NCI-H460 (cell line): ENCODE measurements at places on chromosomes 3 and 15.
A peak's percentile ranks its signal among the peaks of the same experiment; 100 is the strongest.

DNA sequence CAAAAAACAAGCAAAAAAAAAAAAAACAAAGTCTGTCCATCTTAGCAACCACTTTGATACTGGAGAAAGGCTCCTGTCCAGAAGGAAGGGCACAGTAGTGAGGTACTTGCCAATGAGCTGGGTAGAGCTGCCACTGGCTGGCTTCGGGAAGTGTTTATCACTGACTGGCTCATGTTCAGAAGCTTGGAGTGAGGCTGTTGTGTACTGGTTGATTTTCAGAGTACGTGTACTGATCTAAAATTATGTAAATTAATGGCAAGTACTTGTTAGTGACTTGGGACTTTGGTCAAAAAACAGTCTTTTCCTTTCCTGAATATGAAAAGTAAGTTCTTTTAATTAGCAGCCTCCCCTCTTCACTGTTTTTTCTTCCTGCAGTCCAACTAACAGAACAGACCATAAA, 979 bp upstream of the ZNF621 start:
- no peak for DNase-seq

- DNase-seq, result no peak
Observed at GRCh38 chr3:134001251-134001650, 28.5 kb downstream of the SLCO2A1 start.

DNA sequence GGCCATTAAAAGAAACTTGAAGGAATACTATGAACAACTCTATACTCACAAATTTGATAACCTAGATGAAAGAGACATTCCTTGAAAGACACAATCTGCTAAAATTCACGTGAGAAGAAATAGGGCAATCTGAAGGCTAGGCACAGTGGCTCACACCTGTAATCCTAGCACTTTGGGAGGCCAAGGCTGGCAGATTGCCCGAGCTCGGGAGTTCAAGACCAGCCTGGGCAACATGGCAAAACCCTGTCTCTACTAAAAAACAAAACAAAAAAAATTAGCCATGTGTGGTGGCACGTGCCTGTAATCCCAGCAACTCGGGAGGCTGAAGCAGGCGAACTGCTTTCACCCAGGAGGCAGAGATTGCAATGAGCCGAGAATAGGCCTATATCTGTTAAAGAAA, 104.8 kb downstream of the HES1 start:
- no peak for DNase-seq

DNA sequence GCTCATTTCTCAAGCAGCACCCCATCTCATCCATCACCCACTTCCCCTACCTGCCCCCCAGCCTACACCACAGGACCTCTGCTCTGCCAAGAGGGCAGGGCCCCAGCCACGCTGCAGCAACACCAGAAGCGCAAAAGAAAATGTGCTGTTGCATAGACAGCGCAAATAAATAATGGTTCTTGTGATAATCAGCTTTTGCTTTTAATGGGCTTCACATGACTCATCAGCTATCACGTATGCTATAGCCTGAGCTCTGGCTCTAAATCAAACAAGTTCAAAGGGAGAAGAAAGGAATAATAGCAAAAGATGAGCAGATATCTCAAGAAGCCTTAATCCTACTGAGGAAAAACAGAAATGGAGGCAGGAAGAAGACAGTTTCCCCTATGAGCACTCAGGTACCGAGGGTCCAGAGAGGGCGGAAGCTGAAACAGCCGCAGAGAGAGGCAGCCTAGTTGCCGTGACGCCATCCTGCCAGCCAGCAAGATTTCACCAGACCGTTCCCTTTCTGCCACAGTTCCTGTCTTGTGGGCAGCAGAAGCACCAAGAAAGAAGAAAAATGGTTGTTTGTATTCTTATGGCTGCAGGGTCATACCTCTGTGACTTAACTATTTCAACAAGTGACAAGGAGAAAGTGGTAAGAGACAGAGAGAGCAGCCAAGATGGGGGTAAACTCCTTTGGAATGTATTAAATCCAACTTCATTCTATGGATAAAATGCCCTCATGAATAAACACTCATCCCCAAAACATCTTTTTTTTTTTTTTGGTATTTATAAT, 22.0 kb downstream of the RAB27A start:
- no peak for DNase-seq

DNA sequence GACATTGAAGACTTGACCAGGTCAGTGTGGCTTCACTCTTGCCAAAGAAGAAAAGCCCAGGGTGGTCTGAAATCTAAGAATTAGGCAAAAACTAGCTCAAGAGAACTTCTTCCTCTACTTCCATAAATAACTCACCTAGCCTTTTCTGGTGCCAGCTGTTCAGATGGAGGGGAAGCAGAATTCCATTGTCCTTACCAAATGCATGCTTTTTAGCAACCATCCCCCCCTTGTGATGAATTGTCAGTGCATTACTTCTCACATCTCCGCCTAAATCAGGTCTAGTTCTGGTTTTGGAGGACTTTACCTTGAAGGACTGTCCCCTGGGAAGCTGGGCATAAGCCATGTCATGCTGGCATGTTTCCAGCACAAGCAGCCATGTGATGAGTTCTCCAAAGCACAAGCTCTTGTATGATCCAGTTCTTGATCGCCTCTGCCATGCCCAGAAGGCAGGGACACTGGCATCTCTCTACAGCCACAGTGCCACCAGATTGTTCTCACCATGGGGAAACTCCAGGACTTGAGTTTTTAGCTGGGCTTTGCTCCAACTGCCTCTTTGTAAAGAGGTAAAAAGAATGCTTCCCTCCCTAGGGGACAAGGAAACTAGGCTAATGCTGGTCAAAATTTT, 96.4 kb upstream of the IL12A start:
- no peak for DNase-seq

DNA sequence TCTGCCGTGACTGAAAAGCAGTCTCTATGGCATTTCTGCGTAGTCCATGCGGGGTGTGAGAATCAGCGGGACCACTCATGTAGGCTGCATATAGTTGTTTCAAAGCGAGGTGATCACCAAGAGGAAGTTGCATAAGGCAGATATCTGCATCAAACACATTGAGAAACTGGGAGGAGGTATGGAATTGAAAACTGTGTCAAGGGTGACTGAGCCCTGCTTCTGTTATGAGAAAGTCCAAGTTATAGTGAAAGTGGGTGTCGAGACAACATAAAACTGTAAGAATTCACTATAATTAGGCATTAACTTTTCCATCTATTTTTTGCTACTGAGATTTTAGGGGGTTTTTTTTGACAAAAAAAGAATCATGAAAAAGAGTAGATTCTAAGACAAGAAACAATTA, 109.3 kb downstream of the ZIC1 start:
- DNase-seq, result no peak

DNA sequence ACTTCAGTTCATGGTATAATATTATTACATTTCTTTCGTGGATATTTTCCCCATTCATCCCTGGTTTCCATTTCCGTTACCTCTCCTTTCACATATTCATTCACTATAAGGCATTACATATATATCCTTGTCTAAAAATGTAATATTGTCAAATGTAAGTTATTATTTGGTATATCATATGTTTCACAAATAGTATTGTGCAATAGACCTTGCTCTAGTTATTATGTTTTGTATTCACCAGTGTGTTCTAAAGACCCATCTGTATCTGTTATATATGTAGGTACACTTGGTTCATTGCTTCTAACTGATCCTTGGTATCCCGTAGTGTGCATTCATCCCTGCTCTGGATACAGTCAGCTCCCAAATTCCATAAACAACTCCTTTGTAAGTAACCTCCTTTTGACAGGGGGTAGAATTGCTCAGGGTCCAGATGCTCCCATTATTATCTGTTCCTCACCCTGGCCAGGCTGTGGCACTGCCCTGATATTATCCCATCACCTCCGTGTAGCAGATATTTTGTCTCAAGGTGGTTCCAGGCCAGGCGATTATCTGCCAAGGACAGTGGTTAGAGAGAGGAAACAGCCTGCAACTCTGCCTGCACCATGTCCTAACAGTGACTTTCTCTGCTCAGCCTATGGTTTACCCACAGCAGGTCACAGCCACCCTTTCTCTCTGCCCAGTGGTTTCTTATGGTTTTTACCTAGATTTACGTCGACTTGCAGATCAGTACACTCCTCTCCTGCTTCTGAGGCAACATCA, 29.2 kb downstream of the PAQR9 start:
- no peak for DNase-seq

- no peak for DNase-seq
Observed at GRCh38 chr3:13135811-13136321, 62.6 kb upstream of the IQSEC1 start.

GRCh38 chr15:31276596-31277298, 49.9 kb upstream of the KLF13 start:
- DNase-seq, result no peak

- no peak for DNase-seq
Observed at GRCh38 chr3:18223571-18223970, 201.6 kb downstream of the SATB1 start.

GRCh38 chr15:50476143-50476542, 51.9 kb downstream of the USP8 start:
- DNase-seq, result no peak

DNA sequence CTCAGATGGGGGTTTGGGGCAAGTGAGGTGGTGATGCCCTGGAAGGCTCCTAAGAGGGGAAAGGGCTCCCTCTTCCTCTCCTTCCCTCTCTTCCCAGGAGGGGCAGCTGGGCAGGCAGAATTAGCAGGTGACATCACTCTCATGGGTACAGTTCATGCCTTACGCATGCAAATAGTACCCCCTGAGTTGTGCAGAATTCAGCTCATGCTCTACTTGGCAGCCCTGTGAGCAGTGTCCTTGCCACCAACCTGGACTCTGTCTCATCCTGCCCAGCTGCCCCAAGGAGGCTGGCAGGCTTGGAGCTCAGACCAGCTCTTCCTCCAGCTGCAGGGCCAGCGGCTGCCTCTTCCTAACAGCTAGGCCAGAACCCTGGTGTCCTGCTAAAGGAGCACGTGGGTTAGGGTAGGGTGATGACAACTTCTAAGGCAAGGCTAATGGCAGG, 3.3 kb downstream of the CHAC1 start:
- no peak for DNase-seq

DNA sequence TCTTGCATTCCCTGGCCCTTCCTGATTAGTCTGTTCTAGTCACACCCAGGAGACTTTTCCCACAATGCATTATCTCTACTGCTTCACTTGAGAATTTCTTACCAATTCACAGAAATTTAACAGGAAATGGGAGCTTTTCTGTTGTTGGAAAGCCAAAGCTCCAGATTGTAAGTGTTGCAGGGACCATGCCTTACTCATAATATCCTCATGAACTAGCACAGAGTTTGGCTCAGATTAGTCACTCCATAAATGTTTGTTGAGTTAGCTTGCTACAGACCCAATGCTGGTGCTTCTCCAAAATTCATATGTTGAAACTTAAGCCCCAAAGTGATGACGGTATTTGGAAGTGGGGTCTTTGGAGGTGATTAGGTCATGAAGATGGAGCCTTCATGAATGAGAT, 232.6 kb downstream of the GAP43 start:
- no peak for DNase-seq

GRCh38 chr3:171416061-171416460, 44.1 kb downstream of the TNIK start:
- DNase-seq, result no peak

- DNase-seq, result no peak
Observed at GRCh38 chr3:136898954-136899353, 36.9 kb downstream of the NCK1 start.

- DNase-seq, result no peak
Observed at GRCh38 chr15:31516874-31517273, 190.2 kb downstream of the KLF13 start.

- no peak for DNase-seq
Observed at GRCh38 chr3:32616267-32616962, 45.8 kb upstream of the DYNC1LI1 start.

DNA sequence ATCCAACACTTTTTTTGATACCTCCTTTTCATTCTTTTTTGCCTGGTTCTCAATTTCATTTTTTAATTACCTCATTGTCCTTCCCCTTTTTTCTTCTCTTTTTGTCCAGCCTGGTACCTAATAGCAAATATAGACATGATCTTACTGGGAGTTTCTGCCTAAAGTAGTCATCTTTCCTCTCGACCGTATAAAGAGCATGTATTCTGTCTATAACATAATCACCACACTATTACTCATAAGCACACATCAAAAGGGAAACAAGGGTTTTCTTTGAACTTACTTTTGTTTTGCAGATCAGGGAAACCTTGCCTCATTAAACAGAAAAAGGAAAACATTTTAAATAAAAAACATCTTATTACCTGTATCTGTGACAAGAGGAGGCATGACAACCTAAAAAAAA, 33.0 kb downstream of the FAM98B start:
- DNase-seq, result no peak

DNA sequence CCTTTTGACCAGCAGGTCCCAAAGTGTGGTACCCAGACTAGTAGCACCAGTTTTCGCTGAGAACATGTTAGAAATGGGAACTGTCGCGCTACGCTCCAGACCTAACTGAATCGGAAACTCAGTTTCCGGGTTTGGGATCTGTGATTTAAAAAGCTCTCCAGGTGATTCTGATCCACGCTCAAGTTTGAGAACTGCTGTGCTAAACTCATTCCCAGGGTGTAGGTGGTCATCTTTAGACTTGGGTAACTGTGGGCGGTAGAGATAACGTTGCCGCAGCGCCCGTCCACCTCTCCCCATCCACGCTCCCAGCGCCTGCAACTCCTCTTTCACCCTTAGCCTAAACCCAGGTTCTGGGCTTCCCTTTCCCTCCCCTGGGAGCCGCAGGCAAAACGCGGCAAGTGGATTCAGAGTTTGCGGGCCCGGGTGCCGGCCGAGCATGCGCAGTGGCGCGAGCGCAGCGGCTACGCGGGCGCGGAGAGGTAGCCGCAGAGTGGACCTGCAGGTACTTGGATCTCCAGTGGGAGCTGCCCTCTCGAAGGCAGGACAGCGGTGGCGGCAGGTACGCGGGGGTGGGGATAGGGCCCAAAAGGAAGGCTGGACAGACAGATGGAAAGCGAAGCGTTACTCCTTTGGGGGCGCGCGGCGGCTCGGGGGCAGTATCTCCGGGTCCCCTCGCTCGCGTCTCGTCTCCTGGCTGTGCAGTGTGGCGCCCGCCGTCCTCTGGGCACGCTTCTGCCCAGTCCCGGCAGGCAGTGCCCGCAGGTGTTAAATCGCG, at the start of gene PLS1:
TSS of gene PLS1 (plus strand) at position 443 of the 775 bp plus-strand sequence. CDS start 67,845 bp downstream, outside the sequence.
- DNase-seq, result peak; percentile 85

DNA sequence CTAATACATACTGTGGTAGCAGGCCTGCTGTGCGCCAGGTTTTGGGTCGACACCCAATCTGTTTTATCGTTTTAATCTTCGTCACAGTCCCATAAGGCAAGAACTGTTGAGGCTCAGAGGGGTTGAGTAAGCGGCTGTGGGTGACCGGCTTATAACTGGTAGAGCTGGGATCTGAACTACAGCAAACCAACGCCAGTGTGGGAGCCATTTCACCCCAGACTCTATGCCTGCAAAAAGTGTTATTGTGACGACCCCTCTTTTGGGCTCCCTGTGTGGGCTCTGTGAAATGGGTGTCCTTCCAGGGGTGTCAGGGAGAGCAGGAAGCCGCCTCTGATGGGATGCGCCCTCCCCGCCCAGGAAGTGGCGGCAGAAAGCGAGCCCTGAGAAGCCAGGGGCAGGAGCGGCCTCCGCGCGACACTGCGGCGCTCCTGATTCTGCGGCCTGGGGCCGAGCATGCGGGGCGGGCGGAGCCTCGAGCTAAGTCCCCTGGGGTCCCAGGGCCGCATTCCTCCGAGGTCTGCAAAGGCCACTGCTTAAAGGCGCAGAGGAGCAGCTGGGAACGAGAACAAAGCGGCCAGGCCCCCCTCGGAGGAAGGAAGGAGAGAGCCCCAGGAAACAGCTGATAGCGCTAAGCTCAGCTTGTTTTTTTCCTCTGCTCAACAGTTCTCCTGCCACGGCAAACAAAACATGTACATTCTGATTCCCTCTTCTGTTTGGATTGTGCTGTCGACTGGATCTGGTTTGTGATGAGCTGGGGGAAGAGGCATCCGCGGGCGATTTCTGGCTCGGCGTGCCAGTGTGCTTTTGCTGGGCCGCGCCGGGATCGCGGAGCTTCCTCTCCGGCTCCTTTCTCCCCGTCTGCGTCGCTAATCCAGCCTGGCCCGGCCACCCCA, 33.9 kb downstream of the GRK7 start:
- no peak for DNase-seq

- DNase-seq, result no peak
Observed at GRCh38 chr3:172179680-172180399, 140.5 kb downstream of the FNDC3B start.
